ENCODE measurements at places on chromosomes 2 and 18.

- DNase-seq, result no peak
Measured at GRCh38 chr2:158243392-158243791, 141.7 kb downstream of the UPP2 start.

DNA sequence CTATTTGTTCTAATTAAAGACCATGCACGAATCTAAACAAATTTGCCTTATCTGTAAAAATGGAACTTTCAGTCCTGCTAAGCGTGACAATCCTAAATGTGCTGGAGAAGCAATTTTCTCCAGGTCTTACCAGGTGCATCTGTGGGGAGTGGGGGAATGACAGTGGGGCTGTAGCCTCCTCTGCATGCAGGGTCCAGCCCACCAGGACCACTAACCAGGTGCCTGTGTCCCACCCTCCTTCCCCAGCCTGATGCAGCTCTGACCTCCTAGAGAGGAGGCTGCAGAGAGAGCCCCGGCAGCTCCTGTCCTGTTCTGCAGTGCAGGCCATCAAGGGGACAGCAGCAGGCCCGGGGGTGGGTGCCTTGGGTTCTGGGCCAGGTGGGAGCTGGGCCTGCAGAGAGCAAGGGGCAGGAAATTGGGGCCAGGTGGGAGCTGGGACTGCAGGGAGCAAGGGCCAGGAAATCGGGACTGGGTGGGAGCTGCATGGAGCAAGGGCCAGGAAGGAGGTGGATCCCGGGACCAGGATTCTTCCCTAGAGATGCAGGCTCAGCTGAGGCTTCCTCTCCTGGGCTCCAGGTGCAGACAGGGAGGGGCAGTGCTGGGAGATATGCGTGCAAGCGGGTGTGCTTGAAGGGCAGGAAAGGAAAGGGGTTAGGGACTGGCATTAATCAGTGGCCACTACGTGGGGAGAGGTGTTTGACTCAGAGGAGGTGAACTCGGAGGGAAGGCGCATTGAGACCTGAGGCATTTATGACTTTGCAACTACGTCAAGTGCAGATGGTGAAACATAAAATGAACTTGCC, 185.3 kb downstream of the ANKRD30B start:
- no peak for DNase-seq

- no peak for DNase-seq
Measured at GRCh38 chr2:121944072-121944831, 188.8 kb downstream of the TSN start.

- DNase-seq, result no peak
Measured at GRCh38 chr18:58721566-58722239, 50.4 kb downstream of the MALT1 start.

DNA sequence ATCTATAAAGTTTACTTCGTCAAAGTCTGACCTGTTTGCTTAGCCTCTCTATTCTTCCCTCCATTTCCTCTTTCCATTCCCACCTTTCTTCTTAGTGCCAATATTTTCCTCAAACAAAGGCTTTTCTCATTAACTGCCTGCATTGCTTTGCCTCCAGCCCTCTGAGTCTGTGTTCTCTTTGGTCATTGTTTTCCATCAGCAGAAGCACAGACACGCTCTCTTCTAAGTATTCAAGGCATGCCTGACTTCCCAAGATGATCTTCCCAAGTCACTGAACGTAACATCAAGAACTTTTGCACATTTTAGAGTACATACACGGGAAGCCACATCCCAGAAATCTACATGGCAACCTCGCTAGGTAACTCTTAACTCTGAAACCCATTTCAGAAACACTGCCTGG, 32.6 kb upstream of the ANXA4 start:
- DNase-seq, result no peak

DNA sequence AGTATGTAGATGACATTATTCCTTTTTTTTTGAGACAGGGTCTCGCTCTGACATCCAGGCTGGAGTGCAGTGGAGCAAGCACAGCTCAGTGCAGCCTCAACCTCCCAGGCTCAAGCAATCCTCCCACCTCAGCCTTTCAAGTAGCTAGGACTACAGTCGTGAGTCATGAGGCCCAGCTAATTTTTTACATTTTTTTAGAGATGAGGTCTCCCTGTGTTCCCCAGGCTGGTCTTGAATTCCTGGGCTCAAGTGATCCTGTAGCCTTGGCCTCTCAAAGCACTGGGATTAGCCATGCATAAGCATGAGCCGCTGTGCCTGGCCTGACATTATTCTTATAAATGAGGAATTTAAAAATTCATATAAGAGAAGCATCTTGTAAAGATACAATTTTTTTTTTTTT, 86.9 kb downstream of the FAM117B start:
- DNase-seq, result no peak

- no peak for DNase-seq
Measured at GRCh38 chr2:136443661-136444060, 321.7 kb upstream of the THSD7B start.

DNA sequence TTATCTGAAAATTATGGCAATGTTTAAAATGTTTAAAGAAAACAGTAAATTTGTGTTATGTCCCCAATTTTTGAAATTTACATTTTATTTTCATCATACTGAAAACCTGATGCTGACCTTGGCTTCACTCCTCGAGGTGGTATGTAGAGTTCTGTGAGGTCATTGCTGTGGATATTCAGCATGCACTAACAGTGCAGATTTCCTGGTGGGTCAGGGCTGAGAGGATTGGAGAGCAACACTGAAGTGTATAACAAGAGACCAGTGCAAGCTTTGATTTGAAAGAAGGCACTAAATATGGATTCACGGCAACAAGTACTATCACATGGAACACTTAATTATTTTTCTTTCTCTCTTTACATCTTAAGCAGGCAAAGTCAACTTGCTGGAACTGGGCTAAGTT, 134.1 kb downstream of the SLC8A1 start:
- DNase-seq, result no peak

DNA sequence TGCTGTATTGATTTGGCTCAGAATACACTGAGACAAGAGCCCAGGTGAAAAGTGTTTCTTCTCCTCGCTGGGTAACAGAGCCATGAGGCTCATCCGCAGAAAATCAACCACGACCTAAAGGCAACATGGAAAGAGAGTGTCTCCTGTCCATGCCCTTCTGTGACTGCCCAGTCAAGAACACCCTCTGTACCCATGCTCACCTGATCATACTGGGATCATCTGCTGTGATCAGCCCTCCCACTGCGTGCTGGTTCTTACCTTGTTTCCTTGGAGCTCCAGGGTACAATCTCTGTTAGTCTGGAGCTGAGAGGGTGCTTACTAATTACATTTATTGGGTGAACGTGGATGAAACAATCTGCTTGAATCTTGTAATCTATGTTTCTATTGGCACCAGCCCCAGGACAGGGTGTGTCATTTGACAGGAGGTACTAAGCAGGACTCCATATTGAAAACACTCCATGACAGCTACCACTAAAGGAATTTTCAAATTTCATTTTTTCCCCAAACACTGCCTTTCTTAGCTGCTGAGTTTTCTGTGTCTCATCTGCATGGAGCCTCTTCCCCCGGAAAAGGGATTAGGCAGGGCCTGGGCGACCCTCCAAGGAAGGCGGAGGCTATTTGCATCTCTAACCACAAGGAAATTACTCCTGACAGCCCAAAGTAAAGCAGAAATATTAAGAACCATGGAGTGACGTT, 39.7 kb upstream of the GRP start:
- no peak for DNase-seq

DNA sequence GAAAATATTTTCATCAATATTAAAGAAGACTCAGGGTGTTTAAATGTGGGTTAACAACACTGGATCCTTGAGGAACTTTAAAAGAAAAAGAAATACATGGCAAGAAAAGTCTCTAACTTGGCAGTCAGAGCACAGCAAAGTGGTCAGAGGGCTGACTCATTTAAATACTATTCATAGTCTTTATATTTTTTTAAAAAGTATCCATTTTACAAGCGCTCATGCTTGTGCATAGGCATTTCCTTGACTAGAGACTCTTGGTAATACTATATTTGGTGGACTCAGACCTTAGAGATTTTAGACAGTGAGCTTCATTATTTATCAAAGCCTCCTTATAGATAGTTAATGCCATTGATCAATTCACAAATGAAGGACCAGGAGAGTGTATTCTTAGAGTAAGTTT, 110.2 kb downstream of the ABCA12 start:
- no peak for DNase-seq

DNA sequence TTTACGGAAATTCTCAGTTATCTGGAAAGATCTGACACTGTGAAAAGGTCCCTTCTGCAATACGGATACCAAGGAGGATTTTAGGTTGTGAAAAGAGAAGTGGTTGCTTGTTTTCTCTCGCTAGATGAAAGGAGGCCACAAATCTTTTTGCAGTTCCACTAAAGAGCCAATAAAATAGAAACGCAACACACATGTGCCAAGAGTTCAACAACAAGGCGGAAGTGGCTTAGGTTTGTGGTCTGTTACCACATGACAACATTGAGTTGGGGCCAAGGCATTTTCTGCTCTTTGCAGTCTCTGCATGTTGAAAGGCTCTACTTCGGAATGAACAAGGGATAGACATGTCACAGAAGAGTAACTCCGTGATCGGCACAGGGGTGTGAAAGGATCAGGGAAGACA, 115.7 kb upstream of the OSR1 start:
- DNase-seq, result peak; percentile 8

GRCh38 chr2:143371616-143372015, 242.4 kb downstream of the ARHGAP15 start:
- DNase-seq, result no peak

GRCh38 chr2:65622951-65623535, 190.6 kb upstream of the SPRED2 start:
- DNase-seq, result no peak

DNA sequence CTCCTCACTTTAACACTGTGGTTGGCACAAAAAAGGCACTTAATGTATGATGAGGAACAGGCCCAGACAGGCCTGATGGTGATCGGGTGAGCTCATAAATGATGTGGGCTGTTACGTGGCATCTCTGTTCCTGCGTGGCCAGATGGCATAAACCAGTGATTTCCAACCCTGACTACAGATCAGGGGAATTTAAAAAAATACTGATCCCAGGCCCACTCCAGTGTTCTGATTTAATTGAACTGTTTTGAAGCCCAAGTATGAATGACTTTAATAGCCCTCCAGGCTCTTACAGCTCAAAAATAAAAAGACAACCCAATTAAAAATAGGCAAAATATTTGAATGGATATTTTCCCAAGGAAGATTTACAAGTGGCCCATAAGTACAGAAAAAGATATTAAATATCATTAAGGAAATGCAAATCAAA, 48.2 kb downstream of the LIPG start:
- no peak for DNase-seq

DNA sequence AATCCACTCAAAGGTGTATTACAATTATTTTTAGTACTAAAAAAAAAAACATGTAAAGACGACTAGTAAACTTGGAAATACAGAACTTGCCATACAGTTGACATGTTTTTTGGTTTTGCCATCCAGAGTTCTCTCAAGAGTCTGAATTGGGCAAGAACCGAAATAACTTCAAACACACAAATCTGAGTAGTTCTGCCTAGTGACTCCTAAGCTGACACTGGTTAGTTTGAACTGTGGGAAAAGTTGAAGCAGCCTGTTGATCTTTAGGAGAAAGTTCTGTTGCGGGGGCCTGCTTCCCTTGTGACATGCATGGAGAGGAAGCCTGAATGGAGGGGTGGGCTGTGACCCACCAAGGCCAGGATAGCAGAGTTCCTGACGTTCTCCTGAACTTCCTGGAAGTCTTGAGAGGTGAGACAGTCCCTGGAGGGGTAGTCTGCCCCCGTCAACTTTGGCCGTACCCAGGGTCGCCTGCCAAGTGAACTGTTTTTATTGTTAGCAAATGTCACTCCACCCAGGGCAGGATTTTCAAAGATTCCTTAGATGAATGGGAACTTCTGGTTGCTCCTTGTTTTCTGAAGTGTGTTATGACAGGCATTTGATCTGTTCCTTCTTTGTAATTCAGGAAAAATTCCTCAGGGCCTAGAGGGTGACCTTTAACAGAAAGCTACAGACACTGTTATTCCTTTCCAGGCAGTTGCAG, 85.6 kb upstream of the SPTBN1 start:
- no peak for DNase-seq

DNA sequence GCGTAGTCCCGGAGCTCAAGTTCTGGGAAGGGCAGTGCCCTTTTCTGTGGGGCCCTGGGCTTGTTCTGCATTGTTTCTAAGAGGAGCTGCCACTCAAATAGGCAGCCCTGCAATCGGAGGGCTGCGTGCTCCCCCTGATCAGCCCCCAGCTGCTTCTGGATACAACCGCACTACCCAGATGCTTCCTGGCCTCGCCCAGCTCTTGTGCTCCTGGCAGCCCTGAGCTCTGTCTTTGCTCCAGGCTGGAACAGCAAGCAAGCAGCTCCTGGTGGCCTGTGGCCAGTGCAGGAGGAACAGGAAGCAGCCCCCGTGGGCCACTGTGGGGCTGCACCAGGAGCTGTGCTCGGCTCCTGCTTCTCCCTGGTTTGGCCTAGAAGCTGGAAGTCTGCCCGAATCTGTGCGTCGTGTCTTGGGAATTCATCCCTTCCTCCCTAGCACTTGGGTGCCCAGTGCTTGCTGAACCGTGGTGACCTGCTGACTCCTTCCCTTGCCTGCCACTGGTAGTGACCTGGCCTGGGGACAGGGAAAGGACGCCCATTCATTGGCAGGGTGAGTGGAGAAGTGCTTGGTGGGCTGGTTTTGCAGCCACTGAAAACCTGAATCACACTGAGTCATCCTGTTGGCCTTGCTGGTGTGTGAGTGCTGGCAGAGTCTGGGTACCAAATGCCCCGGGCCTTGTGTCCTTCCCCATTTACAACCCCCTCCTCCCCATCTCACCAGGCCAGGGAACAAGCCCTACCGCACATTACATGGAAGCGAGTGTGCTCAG, 27.3 kb upstream of the NTSR2 start:
- DNase-seq, result no peak

DNA sequence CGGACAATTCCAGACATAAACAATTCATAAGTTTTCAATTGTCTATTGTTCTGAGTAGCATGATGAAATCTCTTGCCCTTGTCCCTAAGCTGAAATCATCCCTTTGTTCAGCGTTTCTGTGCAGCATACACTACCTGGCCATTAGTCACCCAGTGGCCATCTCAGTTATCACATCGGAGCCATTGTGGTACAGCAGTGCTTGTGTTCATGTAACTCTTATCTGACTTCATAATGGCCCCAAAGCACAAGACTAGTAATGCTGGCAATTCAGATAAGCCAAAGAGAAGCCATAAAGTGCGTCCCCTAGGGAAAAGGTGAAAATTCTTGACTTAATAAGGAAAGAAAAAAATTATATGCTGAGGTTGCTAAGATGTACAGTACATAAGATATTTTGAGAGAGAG, 127.2 kb downstream of the FHOD3 start:
- DNase-seq, result no peak

- no peak for DNase-seq
Measured at GRCh38 chr2:239113171-239113570, 265.3 kb downstream of the TWIST2 start.

DNA sequence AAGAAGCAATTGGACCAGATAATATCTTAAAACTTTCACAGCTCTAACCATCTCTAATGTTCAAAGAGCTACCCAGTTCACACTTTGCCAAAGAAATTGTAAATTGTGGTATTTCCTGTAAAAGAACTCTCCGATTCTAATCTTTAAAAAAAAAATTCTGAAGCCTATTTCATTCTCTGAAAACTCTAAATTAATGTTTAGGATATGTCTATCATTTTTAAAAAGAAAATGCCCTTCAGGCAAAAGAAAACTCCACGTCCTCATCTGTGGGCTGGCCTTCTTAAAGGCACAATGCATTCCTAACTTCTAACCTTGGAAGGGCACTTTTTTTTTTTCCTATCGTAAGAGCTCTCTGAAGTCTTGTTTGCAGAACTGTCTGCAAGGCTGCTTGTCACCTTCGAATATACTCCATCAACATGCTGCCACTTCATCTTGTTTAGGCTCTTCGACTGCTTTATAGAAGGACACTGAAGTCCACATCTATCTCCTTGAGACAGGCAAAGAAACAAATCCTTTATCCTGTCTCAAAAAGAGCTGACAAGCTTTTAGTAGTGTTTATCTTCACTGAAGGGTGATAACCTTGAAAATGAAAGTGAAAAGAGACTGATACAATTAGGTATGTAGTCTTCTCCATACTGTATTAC, 124.3 kb upstream of the SLC39A10 start:
- DNase-seq, result no peak

Data from GM13977 (cell line).